SJSA1 (cell line): ENCODE measurements at places on chromosomes 1 and 21.

DNA sequence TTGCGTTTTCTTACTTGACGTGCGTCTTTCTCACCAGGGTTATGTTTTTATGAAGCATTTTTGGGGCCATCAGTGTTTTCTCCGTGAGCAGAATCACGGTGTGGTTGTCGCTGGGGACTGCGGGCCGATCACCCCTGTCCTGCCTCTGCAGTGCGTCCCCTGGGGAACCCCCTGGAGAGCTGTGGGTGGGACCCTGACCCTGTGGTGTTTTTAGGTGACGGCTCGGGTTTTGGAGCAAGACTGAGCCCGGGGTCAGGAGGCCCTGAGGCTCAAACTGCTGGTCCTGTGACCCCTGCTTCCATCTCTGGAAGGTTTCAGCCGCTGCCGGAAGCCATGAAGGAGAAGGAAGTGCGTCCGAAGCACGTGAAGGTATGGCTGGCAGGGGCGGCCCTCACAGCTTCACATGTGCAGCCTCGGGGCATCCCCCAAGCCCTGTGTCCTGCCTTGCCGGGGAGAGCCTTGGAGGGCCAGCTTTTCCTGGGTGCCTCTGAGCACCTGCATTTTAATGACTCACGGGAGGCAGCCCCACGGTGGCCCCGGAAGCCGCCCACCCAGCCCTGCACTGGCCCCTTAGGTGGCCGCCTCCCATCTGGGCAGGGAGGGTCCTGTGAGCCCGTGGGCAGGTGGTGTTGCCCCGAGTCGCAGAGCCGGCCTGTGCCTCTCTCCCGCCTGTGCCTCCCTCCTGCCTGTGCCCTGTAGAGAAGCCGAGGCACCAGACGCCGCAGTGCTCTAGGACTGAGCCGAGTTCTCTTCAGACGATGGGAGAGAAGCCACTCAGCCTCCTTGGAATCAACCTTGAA, 36.7 kb upstream of the DIP2A start:
- H3K27ac ChIP-seq, result no peak overlapping the region
- H3K27me3 ChIP-seq, result no peaks in the 10 kb centered on the region
- no peak for DNase-seq
- H3K36me3 ChIP-seq, result peaks cover 91% of the 10 kb centered on the region

- H3K27me3 ChIP-seq, result peaks cover 5% of the 10 kb centered on the region; the same call in 1 of the 2 replicates
- H3K27ac ChIP-seq, result no peak overlapping the region
- no peaks in the 10 kb centered on the region for H3K36me3 ChIP-seq
- no peak for DNase-seq
- H3K4me1 ChIP-seq, result no peaks in the 10 kb centered on the region
- no peak overlapping the region for H3K4me3 ChIP-seq
Observed at GRCh38 chr1:110875216-110875731, 2.3 kb downstream of the CD53 start.

- H3K27me3 ChIP-seq, result no peaks in the 10 kb centered on the region
- DNase-seq, result no peak
Observed at GRCh38 chr1:238951809-238952208, 434.6 kb upstream of the CHRM3 start.

DNA sequence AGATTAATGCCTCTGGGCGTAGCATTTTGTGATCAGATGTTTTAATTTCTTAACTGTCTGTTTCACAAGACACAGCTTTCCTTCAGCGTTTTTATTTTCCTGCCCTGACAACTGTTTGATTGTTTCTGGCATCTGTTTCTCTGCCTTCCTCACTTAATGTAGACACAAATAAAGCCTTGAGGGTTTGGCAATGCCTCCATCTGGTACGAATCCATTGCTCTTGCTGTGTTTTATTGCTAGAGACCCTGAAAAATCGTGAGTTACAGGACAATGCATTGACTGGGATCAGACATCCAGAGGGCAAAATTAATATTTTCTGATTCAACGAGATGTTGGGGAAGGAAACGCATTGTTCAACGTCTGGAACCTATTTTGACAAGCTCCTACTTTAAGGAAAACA, 363.5 kb downstream of the MRPL39 start:
- no peaks in the 10 kb centered on the region for H3K36me3 ChIP-seq
- no peak for DNase-seq
- no peak overlapping the region for H3K4me3 ChIP-seq
- H3K27ac ChIP-seq, result no peak overlapping the region

- peaks cover 23% of the 10 kb centered on the region for H3K4me1 ChIP-seq
- no peak overlapping the region for H3K4me3 ChIP-seq
- no peak for DNase-seq
- H3K27ac ChIP-seq, result no peak overlapping the region
Observed at GRCh38 chr1:94254073-94254810, 16.9 kb upstream of the ARHGAP29 start.

DNA sequence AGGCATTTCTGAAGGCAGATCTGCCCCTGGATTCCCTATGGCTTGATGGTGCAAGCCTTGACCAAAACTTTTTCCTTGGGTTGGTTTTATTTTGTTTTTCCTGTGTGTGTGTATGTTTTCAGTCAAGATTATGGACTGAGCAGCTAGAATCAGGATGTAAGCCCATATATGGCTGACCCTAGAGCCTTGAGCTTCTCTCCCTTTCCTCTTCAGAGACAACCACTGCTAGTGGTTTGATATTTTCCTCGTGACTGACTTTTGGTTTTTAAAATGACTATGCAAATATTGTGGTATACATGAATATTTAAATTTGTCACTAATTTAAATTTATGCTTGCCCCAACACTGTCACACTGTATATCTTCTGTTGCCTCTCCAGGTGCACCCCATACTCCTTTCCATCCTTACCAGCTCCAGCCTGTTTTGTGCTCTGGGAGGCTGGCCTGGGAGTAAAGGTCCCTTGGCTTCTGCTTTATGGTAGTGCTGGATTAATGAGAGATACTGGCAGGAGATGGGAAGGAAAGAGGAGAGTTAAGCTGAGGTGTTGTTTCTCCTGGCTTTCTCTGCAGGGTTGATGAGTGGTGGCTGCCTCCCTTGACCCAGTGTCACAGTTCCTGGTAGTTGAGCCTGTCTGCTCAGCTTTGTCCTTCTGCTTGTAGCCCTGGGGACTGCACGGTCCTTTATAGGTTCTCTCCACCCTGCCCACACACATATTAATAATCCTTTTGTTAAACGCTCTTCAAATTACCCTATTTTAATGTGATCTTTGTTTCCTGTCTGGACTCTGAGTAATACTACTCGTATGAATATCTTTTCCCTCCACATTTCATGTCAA, 44.4 kb downstream of the RWDD3 start:
- no peaks in the 10 kb centered on the region for H3K36me3 ChIP-seq
- no peak overlapping the region for H3K4me3 ChIP-seq
- H3K4me1 ChIP-seq, result no peaks in the 10 kb centered on the region
- H3K27ac ChIP-seq, result no peak overlapping the region
- DNase-seq, result no peak

GRCh38 chr1:24005163-24005562, 25.0 kb upstream of the SRSF10 start:
- H3K4me1 ChIP-seq, result peaks cover 5% of the 10 kb centered on the region; the same call in 1 of the 2 replicates
- H3K27me3 ChIP-seq, result 0 out of 2 replicates have a peak, but pooled peaks cover 3% of the 10 kb centered on the region
- no peak overlapping the region for H3K27ac ChIP-seq

- no peak overlapping the region for H3K27ac ChIP-seq
- H3K4me3 ChIP-seq, result no peak overlapping the region
- no peaks in the 10 kb centered on the region for H3K27me3 ChIP-seq
Observed at GRCh38 chr21:14736162-14736561, 190.0 kb upstream of the SAMSN1 start.

DNA sequence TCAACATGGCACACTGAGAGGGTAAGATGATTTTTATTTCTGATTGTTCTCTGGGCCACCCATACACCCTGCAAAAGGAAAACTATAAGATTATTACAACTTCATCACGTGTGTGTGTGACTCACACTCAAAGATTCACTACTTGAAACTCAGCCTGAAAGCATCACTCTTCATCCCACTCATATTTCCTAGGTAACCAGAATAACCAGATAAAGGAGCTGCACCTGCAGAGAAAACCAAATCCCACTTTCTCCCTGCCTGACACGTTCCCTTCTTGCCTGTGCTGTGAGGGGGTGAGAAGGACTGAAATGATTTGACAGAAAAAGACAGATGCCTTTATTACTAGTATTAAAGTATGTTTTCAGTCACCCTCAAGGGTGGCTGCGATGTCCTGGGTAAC, 131.6 kb downstream of the TGFBR3 start:
- no peaks in the 10 kb centered on the region for H3K36me3 ChIP-seq
- H3K27ac ChIP-seq, result no peak overlapping the region
- H3K27me3 ChIP-seq, result no peaks in the 10 kb centered on the region
- H3K4me1 ChIP-seq, result peaks cover 51% of the 10 kb centered on the region
- H3K4me3 ChIP-seq, result no peak overlapping the region

DNA sequence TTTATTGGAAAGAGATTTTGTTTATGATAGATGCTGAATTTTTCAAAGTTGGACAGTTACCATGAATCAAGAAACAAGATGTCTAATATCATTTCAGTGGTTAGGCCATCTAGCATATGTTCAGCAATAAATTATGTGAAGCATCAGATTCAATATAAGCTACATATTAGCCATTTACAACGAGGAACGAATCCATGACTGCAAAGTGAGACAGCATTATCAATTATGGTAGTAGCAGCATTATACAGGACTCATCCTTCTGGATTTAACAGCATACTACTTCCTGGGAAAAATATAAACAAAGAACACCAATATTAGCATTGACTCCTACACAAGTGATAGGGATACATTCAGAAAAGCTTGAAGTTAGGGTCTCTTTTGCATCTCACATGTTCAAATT, 59.1 kb downstream of the LRRC53 start:
- no peaks in the 10 kb centered on the region for H3K4me1 ChIP-seq
- H3K27me3 ChIP-seq, result no peaks in the 10 kb centered on the region
- no peaks in the 10 kb centered on the region for H3K36me3 ChIP-seq
- DNase-seq, result no peak
- no peak overlapping the region for H3K4me3 ChIP-seq

DNA sequence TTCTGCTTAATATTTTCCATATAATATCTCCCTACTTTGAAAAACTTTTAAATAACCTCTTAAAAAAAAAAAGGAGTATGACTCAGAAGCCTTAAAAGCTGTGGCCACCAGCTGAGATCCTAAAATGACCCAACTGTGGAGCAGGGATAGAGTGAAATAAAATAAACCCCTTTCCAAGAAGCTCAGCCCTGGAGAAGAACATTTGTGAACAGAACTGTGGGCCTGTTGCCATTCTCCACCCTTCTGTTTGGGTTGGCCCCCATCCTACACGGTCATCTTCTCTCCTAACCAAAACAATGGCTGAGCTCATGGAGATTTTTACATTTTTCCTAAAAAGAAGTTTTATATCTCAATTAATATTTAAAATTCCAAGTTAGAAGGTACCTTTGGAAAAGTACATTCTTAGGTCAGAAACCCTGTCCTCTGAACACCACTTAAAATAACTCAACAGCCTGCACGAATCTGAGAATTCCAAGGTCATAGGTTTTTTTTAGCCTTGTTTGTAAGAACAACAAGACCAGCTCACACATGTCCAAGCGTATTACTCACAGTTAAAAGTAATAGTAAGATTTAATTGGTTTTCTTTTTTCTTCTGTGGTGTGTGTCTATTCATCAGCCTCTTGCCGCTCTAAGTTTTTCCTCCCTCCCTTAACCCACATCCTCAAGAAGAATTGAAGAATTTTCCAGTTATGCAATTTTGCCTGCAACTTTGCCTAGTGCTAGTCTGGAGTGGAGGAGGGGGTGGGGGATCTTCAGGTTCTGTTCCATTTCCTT, 107.7 kb upstream of the ERRFI1 start:
- peak overlapping the region; percentile 11 for H3K4me3 ChIP-seq
- peaks cover 57% of the 10 kb centered on the region for H3K4me1 ChIP-seq
- H3K36me3 ChIP-seq, result no peaks in the 10 kb centered on the region
- H3K27me3 ChIP-seq, result no peaks in the 10 kb centered on the region
- peak overlapping the region; percentile 63 for H3K27ac ChIP-seq
- DNase-seq, result peak; percentile 84

GRCh38 chr1:233238884-233239431, 56.6 kb downstream of the PCNX2 start:
- H3K27me3 ChIP-seq, result no peaks in the 10 kb centered on the region
- H3K4me1 ChIP-seq, result peaks cover 8% of the 10 kb centered on the region; the same call in 1 of the 2 replicates
- H3K36me3 ChIP-seq, result no peaks in the 10 kb centered on the region

GRCh38 chr1:178034676-178035075, 59.2 kb upstream of the RASAL2 start:
- H3K4me1 ChIP-seq, result peaks cover 8% of the 10 kb centered on the region
- no peak for DNase-seq
- H3K27me3 ChIP-seq, result no peaks in the 10 kb centered on the region
- no peaks in the 10 kb centered on the region for H3K36me3 ChIP-seq

DNA sequence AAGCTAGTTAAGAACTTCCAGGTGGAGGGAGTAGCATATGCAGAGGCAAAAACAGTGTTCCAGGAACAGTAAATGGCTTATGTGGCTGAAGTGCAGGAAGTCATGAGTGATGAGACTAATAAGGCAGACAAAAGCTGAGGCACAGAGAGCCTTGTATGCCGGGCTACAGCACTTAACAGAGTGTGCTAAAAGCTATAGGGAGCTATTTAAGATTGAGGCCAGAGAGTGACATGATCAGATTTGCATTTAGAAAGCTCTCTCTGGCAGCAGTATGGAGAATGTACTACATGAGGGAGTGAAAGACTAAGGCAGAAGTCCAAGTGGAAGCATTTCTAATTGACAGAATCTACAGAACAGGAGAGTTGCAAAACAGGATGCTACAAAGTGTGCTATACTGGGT, 38.6 kb downstream of the WASF2 start:
- H3K27ac ChIP-seq, result no peak overlapping the region
- H3K4me1 ChIP-seq, result no peaks in the 10 kb centered on the region
- DNase-seq, result no peak
- H3K4me3 ChIP-seq, result no peak overlapping the region

DNA sequence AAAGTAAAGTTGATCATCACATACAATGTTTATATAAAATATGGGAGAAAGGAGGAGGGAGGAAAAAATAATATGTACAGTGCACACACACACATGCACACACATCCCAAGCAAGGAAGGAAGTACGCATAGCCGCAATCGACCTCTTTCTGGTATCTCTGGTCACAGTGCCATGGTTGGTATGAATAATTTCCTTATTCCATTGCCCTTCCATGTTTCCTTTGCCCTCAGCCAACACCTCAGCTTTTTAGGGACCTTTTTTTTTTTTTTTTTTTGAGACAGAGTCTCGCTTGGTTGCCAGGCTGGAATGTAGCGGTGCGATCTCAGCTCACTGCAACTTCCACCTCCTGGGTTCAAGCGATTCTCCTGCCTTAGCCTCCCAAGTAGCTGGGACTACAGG, 20.6 kb downstream of the CITED4 start:
- DNase-seq, result no peak
- no peak overlapping the region for H3K4me3 ChIP-seq
- H3K36me3 ChIP-seq, result no peaks in the 10 kb centered on the region
- H3K27me3 ChIP-seq, result no peaks in the 10 kb centered on the region
- no peaks in the 10 kb centered on the region for H3K4me1 ChIP-seq
- no peak overlapping the region for H3K27ac ChIP-seq

DNA sequence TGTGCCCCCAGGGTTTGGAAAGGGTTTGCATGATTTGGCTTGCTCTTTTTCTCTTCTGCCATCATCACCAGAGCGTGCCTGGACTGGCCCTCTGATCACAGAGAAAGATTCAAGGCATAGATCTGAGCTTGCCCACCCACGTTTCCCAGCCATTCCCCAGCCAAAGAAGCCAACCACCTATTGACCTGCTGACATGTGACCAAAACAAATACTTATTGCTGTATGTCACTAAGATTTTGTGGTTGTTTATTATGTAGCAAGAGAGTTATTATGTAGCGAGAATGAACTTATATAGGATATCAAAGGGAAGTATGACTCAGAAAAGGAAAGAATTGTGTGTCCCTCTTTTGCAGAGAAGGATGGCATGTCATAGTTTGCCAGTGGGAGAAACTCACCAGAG, 59.9 kb downstream of the UBE2U start:
- peaks cover 8% of the 10 kb centered on the region; the same call in 1 of the 2 replicates for H3K4me1 ChIP-seq
- no peak overlapping the region for H3K4me3 ChIP-seq
- DNase-seq, result no peak
- H3K27ac ChIP-seq, result no peak overlapping the region
- H3K27me3 ChIP-seq, result peaks cover 4% of the 10 kb centered on the region
- H3K36me3 ChIP-seq, result no peaks in the 10 kb centered on the region
